Fibroblast of mammary gland (primary cell): ENCODE measurements at places on chromosomes 6 and 20.

DNA sequence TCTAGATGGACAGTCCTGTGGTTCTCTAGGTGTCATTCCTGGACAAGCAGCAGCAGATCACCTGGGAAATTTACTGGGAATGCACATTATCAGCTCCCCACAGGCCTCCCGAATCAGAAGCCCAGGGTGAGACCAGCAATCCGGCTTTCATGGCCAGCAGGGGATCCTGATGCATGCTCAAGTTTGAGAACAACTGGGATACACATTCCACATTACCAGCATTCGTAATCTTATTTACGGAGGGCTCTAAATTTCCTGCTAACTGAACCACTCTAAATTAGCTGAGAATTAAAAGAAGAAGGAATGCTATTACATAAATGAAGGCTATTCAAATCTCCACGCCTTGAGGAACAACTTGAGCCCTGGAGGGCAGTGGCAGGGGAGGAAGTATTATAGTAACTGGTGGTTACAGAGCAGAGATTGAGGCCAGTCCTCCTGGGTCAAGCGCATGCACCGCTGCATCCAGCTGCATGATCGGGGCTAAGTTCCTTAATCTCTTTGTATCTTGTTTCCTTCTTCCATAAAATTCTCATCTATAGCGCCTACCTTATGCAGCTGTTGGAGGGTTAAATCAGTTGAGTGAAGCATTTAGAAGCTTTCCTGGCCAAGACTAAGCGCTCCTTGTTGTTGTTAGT is 403.7 kb downstream of the CDH26 start:
- DNase-seq = no peak

- DNase-seq = peak; percentile 84
These were observed 1.4 kb upstream of the MUC21 start for GRCh38 chr6:30981942-30982772.

DNA sequence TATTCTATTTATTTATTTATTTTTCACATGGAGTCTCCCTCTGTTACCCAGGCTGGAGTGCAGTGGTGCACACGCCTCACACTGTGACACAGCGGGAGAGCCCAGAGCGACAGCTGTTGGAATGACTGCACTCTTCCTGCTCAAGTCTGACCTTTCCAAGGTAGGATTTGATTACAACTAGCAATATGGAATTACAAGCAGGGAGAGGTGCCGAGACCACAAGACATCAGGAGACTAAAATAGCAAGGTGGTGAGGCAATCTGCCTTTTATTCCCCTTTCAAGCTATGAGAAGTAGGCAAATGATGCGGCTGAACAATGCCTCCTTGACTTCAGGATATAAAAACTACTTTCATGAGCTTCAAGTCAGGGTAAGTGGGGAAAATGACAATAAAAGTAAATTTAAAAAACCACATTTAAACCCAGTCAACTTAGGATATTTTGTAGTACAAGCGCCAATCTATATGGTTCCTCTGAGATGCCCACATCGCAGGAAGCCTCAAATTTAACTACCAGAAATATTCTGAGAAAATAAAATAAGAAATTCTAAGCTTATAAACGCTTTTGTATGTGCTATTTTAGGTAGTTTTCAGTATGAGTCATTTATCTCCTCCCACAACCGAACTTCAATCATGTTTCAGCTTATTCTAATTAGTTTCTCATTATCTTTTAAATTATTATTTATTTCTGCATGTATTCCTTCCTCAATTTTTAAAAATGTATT is 146.9 kb upstream of the SGK1 start:
- peak; percentile 69 for DNase-seq

GRCh38 chr6:52523378-52524142 is 53.3 kb downstream of the TRAM2 start:
- DNase-seq = no peak

DNA sequence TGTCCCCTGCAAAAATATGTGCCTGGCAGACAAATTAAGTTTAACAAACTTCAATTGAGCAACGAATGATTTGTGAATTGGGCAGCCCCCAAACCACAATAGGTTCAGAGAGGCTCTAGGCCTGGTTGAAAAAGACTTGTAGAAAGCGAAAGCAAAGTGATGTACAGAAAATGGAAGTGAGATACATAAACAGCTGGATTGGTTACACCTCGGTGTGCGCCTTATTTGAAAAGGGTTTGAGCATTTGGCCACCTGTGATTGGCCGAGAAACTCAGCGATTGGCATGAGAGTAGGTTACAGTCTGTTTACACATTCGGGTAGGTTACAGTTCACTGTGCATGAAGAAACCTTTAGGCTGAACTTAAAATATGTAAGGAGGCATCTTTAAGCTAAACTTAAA is 136.9 kb downstream of the CD83 start:
- no peak for DNase-seq

GRCh38 chr6:70520575-70520974 is 46.2 kb upstream of the SDHAF4 start:
- peak; percentile 30 for DNase-seq

- DNase-seq = no peak
These were observed 146.3 kb upstream of the RNF24 start for GRCh38 chr20:4161401-4162251.

GRCh38 chr6:145758113-145758512 is 22.8 kb upstream of the EPM2A start:
- no peak for DNase-seq

DNA sequence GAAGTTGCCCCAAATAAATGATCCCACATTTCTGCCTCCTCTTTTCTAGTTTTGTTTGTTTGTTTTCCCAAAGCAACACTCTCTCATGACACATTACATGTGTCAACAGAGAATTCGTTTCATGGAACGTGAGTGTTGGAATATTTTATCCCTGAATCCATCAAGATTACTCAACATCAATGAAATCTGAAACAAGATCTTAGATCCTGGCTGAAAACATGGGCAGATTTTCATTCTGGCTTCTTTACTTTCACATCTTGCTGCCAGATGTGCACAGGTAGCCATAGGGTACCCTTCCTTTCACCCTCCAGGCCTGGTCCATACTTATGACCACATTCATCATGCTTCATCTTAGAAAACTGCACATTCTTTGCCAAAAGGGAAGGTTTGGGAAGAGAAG is 347.0 kb downstream of the DOK5 start:
- no peak for DNase-seq

- no peak for DNase-seq
These were observed 1.9 kb downstream of the KIF16B start for GRCh38 chr20:16571333-16571732.

DNA sequence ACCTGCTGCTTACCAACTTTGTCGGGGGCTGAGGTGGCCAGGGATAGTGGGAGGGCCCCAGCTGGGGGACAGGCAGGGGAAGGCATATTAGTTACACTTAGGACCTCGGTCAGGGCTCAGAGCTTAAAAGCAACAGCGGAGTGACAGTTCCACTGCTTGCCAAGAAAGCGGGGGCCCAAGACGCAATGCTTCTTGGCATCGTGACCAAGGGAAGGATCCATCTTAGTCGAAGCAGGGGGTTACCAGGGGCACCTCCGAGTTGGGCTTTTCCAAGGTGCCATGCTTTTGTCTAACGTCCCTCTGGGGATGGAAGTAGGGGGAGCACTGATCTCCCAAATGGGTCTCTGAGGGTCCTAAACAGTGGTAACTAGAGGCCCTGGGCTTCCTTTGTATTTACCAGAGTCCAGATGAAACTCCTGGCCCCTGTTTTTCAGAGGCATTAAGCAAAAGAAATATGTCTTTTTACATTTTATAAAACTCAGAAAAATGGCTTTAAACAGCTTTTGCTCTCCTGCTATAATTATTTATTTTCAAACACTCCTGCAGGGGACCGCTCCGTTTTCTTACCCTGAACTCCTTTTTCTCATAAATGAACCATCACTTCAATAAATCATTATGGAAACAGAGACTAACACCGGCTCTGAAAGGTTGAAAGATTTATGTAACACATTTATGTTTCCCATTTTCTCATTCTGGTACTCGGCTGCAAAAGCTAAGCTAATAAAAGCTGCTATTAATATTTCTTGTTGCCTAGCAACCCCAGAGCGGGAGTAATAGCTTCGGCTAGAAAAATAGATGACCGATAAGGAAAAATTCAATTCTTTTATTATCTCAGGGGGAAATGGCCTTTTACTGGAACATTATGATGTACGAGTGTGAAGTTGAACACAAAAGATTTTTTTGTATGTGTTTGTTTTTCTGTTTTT is 100.4 kb downstream of the TOX2 start:
- peak; percentile 6 for DNase-seq

GRCh38 chr6:6712449-6713403 is 124.2 kb downstream of the LY86 start:
- peak; percentile 96 for DNase-seq

- DNase-seq = no peak
These were observed 38.4 kb upstream of the LRRC1 start for GRCh38 chr6:53756396-53756795.

DNA sequence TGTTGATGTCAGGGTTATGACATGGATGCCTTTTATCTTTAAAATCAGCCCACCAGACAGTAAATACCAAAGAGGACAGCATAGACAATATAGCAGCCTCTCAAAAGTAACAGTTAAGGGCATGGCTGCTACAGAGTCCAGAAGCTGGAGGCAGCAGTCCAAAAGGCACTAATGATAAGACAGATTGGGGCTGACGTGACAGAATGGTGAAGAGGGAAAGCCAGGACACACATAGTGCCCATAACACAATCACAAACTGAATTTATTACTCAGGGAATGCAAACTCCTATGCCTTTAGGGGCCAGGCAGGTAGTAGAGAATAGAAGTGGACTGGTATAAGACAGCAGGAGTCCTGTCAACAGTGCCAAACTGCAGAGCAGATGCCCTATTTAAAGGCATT is 40.7 kb downstream of the TP53INP2 start:
- no peak for DNase-seq

DNA sequence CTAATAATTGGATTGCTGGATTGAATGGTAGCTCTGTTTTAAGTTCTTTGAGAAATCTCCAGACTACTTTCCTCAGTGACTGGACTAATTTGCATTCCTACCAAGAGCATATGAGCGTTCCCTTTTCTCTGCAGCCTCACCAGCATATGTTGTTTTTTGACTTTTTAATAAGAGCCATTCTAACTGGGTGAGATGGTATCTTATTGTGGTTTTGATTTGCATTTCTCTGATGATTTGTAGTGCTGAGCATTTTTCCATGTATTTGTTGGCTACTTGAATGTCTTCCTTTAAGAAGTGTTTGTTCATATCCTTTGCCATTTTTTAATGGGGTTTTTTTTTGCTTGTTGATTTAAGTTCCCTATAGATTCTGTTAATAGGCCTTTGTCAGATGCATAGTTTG is 94.7 kb upstream of the AHI1 start:
- DNase-seq = no peak

DNA sequence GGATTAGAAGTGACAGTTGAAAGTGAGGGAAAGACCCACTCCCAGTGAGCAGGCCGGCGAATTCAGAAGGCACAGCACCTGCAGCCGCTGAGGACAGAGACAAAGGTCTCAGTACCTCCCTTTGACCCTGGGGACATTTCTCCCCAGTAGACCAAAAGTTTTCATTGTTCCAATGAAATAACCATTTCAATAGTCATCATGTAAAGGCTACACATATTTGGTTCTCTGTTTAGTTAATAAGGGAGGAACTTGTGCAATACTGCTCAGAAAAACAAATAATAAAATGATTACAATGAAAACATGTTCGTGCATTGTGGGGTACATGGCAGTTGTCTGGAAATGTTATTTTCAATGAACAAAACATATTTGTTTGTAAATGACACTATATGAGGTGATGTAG is 52.5 kb downstream of the EDN1 start:
- no peak for DNase-seq

DNA sequence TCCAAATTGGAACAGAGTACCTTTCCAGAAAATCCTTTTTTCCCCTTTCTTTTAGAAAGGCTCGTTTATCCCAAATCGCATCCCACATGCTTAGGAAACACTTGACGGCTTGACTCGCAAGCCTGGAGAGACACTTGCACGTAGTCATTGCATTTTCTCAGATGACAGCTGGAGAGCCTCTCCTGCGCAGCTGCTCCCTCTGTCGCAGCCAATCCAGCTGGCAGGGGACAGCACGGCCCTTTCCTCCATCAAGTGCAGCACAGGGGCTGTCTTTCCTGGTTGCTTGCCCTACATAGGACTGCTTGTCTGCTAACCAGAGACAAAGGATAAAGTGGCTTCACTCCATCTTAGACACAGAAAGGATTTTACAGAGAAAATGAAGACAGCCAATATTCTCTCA is 77.6 kb upstream of the RGS17 start:
- DNase-seq = no peak

DNA sequence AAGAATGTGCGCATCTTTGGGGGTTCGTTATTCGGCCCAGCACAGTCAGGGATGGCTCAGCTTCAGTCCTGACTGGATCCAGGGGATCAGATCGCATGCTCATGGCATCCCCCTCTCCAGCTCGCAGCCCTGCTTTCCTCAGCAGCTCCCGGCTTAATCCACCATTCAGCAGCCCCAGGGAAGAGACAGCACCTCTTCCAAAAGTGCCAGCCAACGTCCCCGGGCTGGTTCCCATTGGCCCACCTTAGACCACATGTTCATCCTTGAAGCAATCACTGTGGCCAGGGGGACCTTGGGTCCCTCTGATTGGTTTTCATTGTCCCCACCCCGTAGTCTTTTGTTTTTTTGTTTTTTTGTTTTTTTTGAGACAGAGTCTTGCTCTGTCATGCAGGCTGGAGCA is 188.7 kb downstream of the ZMYND8 start:
- no peak for DNase-seq

GRCh38 chr20:52974179-52974594 is 2.0 kb downstream of the TSHZ2 start:
- peak; percentile 50 for DNase-seq

DNA sequence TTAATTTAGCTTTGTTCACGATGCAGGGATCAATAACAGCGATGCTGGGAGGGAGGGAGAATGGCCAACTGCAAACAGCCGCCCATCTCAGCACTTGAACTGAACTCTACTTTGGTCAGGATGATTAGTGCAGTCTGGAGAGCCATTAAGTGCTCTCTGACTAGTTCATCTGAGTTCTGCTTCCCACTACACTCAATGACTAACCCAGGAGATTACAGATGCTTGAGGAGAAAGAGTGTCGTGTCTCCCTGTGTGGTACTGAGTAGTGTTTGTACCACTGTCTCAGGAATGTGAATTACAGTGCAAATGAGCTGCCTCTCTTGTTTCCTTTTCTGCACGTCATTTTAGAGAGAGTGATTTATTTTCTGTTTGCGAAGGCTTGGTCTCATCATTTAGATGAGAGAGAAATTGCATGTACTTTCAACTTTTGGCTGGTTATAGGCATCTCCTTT is 23.5 kb downstream of the CARMIL1 start:
- DNase-seq = peak; percentile 94

DNA sequence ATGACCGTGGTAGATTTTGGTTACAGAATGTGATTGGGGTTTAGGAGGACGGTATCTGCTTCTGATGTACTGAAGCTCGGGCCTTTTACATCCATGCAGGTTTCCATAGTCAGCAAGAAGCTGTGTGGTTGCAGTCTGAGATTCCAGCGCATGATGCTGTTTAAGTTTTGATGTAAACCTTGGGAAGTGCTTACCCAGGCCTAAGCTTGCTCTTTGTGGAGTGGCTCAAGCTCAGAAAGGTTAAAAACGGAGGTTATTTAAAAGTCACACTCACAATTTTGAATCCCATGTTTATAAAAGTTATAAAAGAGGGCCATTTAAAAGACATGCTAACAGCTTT is 121.4 kb downstream of the TIAM2 start:
- DNase-seq = no peak
